ELF-1 (cell line): ENCODE measurements at places on chromosomes 12 and 14.
A peak's percentile ranks its signal among the peaks of the same experiment; 100 is the strongest.

- peak; percentile 77 for DNase-seq
Measured at GRCh38 chr14:57066887-57067513, 201.7 kb downstream of the EXOC5 start.

DNA sequence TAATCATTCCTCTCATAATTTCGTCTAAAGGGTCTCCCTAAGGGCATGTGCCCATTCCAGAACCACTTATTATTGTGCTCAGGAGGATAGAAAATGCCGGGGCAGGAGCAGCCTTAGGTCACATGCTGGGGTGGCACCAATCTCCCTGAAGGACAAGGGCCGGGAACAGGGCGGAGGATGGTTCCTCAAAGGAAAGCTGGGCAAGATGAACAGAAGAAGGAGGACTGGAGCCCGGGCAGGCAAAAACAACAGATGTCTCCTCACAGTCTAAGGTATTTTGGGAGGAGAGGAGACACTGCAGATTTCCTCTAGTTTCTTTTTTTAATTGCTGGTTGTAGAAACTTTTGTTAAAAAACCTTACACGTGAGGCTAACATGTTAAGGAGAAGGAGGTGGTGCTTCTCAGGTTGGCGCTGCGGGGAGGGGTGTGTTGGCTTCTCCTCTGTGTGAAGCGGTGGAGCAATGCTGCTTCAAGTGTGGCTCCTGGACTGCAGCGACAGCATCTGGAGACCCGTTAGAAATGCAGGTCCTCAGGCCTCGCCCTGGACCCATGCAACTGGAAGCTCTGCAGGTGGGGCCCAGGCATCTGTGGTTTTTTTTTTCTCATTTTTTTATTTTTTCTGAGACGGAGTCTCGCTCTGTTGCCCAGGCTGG is 164.8 kb downstream of the AACS start:
- DNase-seq: peak; percentile 21

DNA sequence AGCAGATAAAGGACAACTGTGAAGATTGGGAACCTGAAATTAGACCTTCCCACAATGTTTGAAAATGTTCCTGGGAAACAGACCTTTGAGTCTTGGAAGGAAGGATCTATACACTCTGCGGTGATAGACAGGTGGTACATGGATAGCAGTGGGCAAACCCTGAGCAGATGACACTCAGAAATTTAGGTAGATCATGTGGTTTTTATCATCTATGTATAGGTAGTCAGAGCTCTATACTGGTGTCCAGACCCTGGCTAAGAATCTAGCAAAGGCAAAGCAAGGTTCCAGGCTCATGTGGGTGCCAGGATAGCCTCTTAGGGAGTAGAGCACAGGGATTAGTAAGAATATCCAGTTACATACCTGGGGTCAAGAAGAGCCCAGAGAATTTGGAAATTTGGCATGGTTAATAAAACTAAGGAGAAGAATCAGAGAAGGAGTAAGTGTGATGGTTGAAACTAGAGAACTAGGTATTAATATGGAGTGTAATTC is 331.2 kb upstream of the FBXO33 start:
- DNase-seq: no peak

- DNase-seq: no peak
Measured at GRCh38 chr14:106378191-106378590, 851.8 kb downstream of the TMEM121 start.

GRCh38 chr14:65062096-65063075 is 39.9 kb downstream of the MAX start:
- no peak for DNase-seq

DNA sequence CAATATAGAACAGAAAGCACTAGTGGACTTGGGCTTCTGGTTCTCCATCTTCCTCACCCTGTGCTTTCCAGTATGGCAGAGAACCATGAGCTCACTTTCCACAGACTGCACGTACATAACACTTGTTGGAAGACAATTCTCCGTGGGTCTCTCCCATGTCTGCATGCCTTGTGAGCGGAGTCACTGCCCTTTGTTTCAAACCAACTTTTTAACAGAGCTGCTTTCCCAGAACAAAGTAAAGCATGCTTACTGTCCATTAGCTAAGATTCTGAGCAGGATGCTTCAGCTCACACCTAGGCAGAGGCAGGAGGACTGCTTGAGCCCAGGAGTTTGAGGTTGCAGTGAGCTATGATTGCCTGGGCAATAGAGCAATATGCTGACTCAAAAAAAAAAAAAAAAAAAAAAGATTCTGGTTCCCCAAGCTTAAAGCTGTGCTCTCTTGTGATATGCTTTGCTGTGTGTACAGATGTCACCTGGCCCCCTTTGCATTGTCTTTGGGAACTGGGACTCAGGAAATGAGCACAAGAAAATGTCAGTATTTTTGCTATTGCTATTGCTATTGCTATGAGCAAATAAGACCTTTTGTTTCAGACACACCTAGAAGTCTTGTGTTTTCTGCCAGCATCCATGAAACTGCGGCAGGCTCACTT is 54.6 kb upstream of the PTGR2 start:
- no peak for DNase-seq

GRCh38 chr14:77603654-77604255 is 12.7 kb downstream of the SPTLC2 start:
- no peak for DNase-seq

GRCh38 chr12:50006754-50007442 is 18.4 kb downstream of the RACGAP1 start:
- no peak for DNase-seq

DNA sequence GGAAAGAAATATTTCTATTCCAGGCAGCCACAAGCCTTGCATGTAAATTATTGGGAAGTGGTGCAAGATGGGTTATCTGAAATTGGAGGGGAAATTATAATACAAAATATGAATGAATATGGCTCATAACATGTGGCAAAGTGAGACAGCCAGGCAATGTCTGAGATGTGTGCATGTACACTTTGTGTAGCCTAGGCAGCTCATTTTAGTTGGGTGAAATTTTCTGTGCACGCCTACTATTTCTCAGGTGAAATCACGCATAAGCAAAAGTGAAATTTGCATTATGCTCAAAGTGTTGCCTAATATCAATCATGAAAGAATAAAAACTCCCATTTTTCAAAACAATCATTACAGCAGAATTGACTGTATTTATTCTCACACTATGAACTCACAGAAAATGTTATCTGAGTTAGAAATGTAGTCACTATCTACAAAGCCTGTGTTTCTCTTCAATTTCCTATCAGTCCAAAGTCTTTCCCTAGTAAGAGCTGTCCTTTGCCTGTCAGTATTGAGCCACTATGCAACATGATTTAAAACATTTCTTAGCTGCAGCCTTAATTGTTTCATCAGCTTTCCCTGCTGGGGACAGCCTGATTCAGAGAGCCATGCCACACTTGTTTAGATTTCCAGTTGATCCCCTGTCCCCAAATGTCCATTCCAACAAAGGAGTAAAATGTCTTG is 80.7 kb downstream of the EPS8 start:
- no peak for DNase-seq

GRCh38 chr14:61469781-61470180 is 148.4 kb downstream of the PRKCH start:
- DNase-seq: no peak

DNA sequence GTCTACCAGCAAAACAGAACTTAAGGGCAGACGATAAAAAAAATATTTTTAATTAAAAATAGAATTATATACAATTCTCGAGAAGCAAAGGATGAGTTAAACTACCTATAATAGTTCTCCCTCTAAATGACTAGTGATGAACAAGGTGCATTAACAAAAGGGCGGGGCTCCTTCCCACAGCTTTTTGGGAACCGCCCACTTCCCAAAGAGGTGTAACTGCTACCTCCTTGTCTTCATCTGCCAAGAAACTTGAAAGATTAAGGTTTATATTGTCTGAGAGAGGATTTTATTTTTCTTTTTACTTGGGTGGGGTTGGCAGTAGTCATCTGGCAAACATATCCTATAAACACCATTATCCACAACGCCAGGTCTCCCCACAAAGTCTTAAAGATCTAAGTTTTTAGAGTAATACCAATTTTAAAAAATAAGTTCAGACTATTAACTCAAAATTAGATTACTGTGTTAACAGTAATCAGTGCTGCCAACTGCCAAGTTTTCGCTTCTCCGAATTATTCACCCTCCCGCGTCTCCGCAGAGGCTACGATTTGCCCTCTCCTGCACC is 938 bp downstream of the RALGAPA1 start:
- peak; percentile 33 for DNase-seq

DNA sequence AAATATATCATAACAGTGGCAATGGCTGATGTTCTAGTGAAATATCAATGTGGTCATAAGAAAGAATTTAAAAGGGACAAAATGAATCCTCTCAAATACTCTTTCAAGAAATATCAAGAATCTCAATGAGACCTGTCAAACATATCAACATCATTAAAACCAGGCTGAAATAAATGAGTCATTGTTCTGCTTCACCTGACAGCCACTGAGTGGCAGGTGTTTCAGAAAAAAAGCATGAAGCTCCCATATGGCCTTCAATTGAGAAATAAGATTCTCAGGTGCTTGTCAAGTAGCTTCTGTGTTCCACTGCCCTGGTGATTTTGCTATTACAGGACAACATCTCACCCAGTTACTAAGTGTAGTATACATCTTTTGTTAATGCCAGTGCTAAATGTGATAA is 21.5 kb downstream of the ANAPC5 start:
- DNase-seq: no peak

- no peak for DNase-seq
Measured at GRCh38 chr14:51576879-51577278, 74.8 kb upstream of the FRMD6 start.
